ENCODE measurements at places on chromosomes 11 and 22. TPM values are rescaled to one million over a fixed set of nuclear protein-coding genes. Genes with fewer than 3 reads are reported as not detected.

The DRD4 gene
- total RNA-seq = 0.42 TPM

- H3K27me3 ChIP-seq = no peaks in the 10 kb centered on the region
- no peak overlapping the region for H3K27ac ChIP-seq
- H3K4me1 ChIP-seq = no peaks in the 10 kb centered on the region
- H3K36me3 ChIP-seq = peaks cover 34% of the 10 kb centered on the region
Observed at GRCh38 chr11:107392611-107393010, 65.0 kb downstream of the CWF19L2 start.

GRCh38 chr22:47300698-47301405 lies 538.4 kb downstream of the TBC1D22A start:
- no peak overlapping the region for H3K27ac ChIP-seq
- H3K4me1 ChIP-seq = no peaks in the 10 kb centered on the region
- no peak overlapping the region for H3K4me3 ChIP-seq
- no peak for DNase-seq

DNA sequence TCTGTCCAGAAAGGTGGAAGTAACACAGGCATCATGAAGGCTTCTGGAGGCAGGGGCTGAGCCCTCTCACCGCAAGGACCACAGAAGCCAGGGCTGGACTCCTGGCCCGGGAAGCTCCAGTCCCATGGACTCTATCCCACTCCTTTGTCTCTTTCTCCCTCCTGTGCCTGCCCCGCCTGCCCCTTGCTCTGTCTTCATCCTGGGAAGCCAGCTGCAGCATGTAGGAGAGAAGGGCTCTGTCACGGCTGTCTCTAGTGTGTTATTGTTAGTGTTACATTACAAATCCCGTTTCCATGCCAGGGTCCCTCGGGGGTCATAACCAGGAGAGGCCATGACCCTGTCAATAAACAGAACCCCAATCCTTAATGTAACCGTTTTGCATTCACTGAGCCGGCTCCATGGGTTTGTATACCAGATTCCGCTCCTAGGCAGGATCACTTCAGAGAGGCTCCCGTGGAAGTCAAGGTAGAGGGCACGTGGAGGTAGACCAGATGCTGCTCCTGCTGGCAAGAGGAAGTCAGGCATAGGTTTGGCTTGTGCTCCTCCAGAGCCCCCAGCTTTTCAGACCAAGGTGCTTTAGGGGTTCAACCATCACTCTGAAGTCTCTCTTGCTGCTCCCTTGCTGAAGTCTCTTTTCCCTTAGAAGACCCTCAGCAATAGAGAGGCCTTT lies 293.2 kb downstream of the ETS1 start:
- H3K4me3 ChIP-seq = no peak overlapping the region
- H3K27me3 ChIP-seq = no peaks in the 10 kb centered on the region
- DNase-seq = no peak
- H3K27ac ChIP-seq = peak overlapping the region; percentile 1

DNA sequence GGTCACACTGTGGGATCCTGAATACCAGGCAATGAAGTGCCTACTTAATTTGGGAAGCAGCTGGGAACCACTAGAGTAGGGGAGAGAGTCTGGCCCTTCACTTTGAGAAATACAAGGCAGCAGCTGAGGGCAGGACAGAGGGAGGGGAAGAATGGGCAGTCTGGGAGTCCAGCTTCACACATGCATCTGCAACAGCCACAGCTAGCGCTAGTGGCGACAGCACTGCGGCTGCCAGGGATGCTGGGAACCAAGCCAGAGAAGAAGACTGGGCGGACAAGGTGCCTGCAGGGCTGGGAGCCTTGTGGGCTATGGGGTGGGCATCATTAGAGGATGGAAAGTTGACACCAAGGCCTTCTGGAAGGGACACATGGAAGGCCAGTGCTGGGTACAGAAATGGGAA lies 15.8 kb downstream of the SCUBE2 start:
- no peak overlapping the region for H3K27ac ChIP-seq
- H3K36me3 ChIP-seq = no peaks in the 10 kb centered on the region
- DNase-seq = no peak
- no peak overlapping the region for H3K4me3 ChIP-seq
- H3K27me3 ChIP-seq = peaks cover 43% of the 10 kb centered on the region
- no peaks in the 10 kb centered on the region for H3K4me1 ChIP-seq

The EIF3D gene
- 186 TPM for total RNA-seq

- H3K4me1 ChIP-seq = no peaks in the 10 kb centered on the region
- H3K4me3 ChIP-seq = no peak overlapping the region
- DNase-seq = no peak
- H3K36me3 ChIP-seq = no peaks in the 10 kb centered on the region
- H3K27ac ChIP-seq = no peak overlapping the region
- peaks cover 3% of the 10 kb centered on the region for H3K27me3 ChIP-seq
Observed at GRCh38 chr11:19988598-19988997, 171.7 kb downstream of the DBX1 start.

The KDM4E gene
- total RNA-seq = not detected

- H3K4me3 ChIP-seq = no peak overlapping the region
- H3K36me3 ChIP-seq = peaks cover 4% of the 10 kb centered on the region
- H3K27me3 ChIP-seq = no peaks in the 10 kb centered on the region
- H3K27ac ChIP-seq = peak overlapping the region; percentile 67
Observed at GRCh38 chr22:37160027-37160426, 10.3 kb upstream of the IL2RB start.

DNA sequence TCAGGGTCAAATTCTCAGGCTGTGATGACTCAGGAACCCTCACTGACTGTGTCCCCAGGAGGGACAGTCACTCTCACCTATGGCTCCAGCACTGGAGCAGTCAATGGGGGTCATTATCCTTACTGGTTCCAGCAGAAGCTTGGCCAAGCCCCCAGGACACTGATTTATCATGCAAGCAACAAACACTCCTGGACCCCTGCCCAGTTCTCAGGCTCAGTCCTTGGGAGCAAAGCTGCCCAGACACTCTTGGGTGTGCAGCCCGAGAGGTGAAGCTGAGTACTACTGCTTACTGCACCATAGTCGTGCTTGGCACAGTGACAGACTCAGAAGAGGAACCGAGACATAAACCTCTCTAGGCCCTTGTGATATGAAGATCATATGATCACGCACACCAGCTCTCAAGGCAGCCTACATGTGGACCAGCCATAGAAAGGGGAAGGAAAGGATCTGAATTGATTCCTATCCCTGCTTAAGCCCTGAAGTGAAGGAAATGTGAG lies 58.2 kb downstream of the ZNF280B start:
- H3K36me3 ChIP-seq = peaks cover 2% of the 10 kb centered on the region
- no peak overlapping the region for H3K27ac ChIP-seq
- peaks cover 4% of the 10 kb centered on the region for H3K4me1 ChIP-seq
- H3K27me3 ChIP-seq = peaks cover 42% of the 10 kb centered on the region
- DNase-seq = no peak

The WNT7B gene
- not detected for total RNA-seq

The PDE3B gene
- total RNA-seq = 74.8 TPM

The SUSD2 gene
- 1.9 TPM for total RNA-seq

The LRRN4CL gene
- total RNA-seq = 0.34 TPM

The C11orf16 gene
- not detected for total RNA-seq

The RAB38 gene
- total RNA-seq = 0.70 TPM

GRCh38 chr11:94775567-94776327 lies 7.6 kb downstream of the AMOTL1 start:
- peaks cover 15% of the 10 kb centered on the region for H3K4me1 ChIP-seq
- peaks cover 30% of the 10 kb centered on the region for H3K27me3 ChIP-seq
- H3K36me3 ChIP-seq = no peaks in the 10 kb centered on the region
- DNase-seq = no peak
- no peak overlapping the region for H3K27ac ChIP-seq

GRCh38 chr11:73766763-73767162 lies 5.9 kb upstream of the RAB6A start:
- peaks cover 12% of the 10 kb centered on the region for H3K27me3 ChIP-seq
- no peak for DNase-seq
- no peak overlapping the region for H3K27ac ChIP-seq
- no peak overlapping the region for H3K4me3 ChIP-seq
- H3K36me3 ChIP-seq = no peaks in the 10 kb centered on the region
- peaks cover 3% of the 10 kb centered on the region for H3K4me1 ChIP-seq

DNA sequence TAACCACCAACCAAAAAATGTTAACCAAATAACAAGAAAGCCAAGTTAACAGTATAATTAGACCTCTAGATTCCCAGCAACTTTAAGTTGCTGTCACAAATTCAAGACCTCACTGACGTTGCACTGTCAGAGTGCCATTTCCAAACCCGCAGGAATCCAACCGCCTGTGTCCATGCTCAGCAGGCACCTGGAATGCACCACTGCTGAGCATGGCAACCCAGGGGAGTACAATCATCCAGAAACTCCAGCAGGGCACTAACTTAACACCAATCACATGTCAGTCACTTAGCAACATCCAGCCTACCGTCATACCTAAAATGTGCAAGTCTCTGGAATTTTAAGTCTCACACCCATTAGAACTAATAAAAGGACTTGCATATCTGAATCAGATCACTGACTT lies 48.8 kb downstream of the SMCO4 start:
- no peaks in the 10 kb centered on the region for H3K4me1 ChIP-seq
- H3K27ac ChIP-seq = no peak overlapping the region
- no peaks in the 10 kb centered on the region for H3K27me3 ChIP-seq
- no peak overlapping the region for H3K4me3 ChIP-seq

GRCh38 chr11:34146411-34146810 lies 41.0 kb downstream of the NAT10 start:
- H3K27me3 ChIP-seq = no peaks in the 10 kb centered on the region
- peaks cover 47% of the 10 kb centered on the region for H3K36me3 ChIP-seq
- no peak overlapping the region for H3K27ac ChIP-seq

The MMP11 gene
- 0.42 TPM for total RNA-seq

DNA sequence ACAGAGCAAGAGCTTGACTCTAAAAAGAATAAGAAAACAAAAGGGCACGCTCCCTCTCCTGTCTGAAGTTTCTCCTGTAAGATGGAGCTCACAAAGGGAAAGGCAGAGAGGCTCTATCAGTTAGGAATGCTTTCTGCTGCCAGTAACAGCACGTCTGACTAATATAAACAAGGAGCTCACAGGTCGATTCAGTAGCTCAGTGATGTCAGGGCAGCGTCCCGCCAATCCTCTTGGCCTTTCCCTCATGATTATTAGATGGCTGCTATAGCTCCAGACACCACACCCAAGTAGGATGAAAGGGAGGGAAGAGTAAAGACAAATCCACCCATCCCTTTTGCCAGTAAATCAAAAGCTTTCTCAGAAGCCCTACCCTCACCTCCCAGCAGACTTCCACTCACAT lies 51.3 kb upstream of the HMGXB4 start:
- no peak overlapping the region for H3K27ac ChIP-seq
- H3K27me3 ChIP-seq = peaks cover 5% of the 10 kb centered on the region

DNA sequence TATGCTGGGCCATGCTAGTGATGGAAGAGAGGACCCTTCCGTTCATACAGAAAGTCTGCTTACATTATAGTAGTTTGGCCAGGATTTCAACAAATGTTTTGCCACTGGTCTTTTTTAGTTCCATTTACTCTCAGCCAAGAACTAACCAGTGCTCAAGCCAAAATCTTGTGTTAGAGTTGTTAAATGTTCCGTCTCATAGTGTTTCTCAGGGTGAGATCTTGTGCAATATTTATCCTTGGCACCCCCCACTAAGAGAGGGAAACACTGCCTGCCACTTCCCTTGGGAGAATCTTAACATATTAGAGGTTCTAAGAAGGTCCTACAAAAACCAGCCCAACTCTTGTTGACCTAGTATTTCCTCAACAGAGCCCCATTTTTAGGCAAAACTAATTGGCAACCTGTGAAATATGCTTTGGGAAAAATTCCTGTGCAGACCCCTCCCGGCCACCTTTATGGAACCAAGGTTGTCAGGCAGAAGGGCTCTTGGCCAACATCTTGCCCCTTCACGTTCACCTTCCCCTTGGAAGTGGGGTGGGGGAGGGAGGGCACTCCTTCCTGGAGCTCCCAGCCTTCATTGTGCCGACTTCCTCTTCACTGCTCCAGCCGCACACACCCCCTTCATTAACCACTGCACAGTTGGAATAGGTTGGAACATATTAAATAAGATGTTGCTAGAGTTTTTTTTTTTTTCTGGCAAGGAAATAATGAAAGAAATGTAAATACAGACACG lies 173.2 kb upstream of the SORL1-AS1 start:
- H3K4me3 ChIP-seq = no peak overlapping the region
- H3K4me1 ChIP-seq = peaks cover 1% of the 10 kb centered on the region
